ENCODE measurements at places on chromosomes 1 and 21.
A peak's percentile ranks its signal among the peaks of the same experiment; 100 is the strongest.

GRCh38 chr1:222631611-222632208 lies 13.8 kb downstream of the MIA3 start:
- no peak for DNase-seq

- DNase-seq: no peak
Observed at GRCh38 chr1:53274026-53274425, 35.7 kb upstream of the MAGOH start.

- DNase-seq: no peak
Observed at GRCh38 chr1:167107456-167107855, 13.6 kb downstream of the STYXL2 start.

GRCh38 chr1:231610388-231610787 lies 16.2 kb upstream of the DISC1 start:
- DNase-seq: no peak

- DNase-seq: peak; percentile 57
Observed at GRCh38 chr21:36419996-36420395, 34.8 kb downstream of the CHAF1B start.

- peak; percentile 52 for DNase-seq
Observed at GRCh38 chr1:209884665-209885117, 53.3 kb upstream of the SYT14 start.

DNA sequence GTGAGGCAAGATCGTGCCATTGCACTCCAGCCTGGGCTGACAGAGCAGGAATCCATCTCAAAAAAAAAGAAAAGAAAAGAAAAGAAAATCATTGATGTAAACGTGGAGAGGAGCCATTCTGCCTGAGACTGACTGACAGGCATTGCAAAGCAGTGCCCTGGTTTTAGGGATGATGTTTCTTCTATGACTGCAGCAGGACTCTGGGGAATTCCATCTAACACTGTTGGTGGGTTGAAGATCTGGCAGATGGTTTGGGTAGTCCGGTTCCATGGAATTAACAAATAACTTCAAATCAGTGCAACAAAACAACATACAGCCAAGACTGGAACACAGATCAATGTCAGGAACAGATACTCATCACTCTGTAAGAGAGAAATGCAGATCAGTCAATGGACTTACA lies 17.8 kb upstream of the LAMC2 start:
- DNase-seq: no peak
